ENCODE measurements at places on chromosomes 13 and 19.

GRCh38 chr19:32843716-32844245 lies 25.8 kb downstream of the SLC7A9 start:
- DNase-seq, result no peak

GRCh38 chr13:59458908-59459579 lies 704.7 kb downstream of the DIAPH3 start:
- DNase-seq, result peak; percentile 25

GRCh38 chr19:34487651-34488051 lies 6.1 kb downstream of the WTIP start:
- DNase-seq, result no peak

DNA sequence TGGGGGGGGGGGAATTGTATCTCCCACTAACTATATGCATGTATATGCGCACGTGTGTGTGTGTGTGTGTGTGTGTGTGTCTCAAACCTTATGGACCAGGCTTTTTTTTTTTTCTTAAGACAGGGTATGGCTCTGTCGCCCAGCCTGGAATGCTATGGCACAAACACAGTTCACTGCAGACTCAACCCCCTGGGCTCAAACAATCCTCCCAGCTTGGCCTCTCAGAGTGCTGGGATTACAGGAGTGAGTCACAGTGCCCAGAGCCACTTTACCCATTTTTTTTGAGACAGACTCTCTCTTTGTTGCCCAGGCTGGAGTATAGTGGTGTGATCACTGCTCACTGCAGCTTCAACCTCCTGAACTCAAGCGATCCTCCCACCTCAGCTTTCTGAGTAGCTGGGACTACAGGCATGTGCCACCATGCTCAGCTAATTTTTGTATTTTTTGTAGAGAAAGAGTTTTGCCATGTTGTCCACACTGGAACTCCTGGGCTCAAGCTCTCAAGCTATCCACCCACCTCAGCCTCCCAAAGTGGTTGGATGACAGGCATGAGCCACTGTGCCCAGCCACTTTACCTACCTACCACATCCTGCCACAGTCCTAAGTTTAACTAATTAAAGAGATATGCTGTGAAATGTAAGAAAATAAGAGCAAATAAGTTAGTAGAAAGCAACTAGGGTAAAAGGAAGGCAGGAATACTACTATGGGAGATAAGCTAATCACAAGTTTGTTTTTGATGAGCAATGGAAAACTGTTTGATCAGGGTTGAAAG lies 2.4 kb downstream of the ZMYM5 start:
- no peak for DNase-seq

- no peak for DNase-seq
Observed at GRCh38 chr19:38977445-38978325, 2.1 kb upstream of the FBXO17 start.

DNA sequence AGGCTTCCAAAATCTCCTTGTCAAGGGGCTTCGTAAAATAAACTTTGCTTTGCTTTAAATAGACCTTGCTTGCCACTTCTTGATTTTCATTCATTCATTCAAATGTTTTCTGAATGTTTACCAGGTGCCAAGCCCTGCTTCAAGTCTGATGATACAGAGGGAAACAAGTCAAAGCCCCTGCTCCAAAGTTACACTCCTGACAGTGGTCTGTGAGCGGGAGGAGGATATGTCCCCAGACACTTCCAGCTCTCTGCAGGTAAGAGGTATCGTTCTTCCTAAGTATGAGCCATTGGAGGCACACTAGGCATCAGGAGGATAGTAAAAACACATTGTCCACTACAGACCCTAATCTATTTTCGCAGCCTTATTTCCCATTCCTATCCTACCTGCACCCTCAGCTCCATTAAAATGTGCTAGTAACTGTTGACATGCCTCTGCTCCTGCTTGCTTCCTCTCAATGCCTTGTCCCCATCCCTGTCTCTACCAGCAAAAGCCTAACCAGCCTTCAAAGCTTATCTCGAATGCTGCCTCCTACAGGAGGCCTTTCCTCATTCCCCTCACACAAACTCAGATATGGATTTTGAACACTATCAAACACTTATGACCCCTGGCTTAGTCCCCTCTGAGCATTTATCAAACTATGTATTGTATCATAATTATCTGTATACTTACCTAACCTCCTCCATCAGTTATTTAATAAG lies 6.2 kb upstream of the WBP4 start:
- DNase-seq, result no peak

- no peak for DNase-seq
Observed at GRCh38 chr19:49167857-49168409, 10.3 kb downstream of the TRPM4 start.

DNA sequence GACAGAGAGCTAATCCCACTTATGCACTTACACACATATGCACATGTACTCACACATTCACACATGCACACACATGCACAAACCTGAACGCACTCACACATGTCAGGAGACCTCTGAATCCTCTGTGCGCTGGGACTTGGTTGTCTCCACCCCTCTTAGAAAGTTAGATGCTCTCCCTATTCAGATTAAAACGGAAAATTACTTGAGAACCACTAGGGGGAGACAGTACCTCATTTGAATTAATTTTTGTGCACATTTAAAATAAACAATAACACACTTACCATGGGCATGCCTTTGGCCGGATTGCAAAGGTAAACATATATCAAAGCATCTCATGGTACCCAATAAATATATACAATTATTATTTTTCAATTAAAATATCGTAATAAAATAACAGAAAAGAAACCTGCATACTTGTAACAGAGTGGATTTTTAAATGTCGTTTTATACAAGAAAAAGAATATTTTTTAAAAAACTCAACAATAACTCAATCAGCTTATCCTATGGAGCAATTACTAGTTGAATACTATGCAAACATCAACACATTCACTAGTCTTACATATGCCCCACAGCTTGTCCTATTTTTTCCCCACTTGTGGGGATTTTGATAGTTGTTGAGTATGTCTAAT lies 9.5 kb upstream of the LILRB4 start:
- no peak for DNase-seq

DNA sequence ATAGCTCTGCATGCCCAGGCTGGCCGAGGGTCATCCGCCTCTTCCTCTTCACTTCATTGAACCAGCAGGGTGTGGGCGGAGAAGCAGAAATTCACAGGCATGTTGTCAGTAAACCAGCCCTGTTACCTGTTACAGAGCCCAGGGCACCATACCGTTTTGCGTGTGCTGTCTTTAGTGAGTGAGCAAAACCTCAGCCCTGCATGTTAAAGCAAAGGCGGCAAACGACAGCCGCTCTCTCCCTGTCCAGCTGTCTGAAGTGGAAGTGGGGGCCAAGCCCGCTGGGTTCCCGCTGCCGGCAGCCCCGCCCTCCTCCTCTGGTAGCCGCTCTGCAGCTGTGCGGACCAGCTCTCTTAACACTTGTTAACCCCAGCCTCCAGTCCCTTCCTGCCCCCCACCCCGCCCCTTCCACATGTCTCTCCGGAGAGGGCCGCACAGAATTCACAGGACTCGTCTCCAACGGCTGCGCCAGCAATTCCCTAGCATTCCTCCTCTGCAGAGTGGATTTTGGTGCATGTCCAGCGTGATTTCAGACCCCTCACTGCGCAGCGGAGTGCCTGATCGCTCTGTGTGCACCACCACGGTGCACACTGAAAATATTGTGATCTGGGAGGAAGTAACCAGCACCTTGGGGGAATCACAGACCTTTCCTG lies 12.7 kb downstream of the KLHL26 start:
- peak; percentile 91 for DNase-seq

- DNase-seq, result no peak
Observed at GRCh38 chr13:94028650-94029049, 450.8 kb downstream of the DCT start.

- DNase-seq, result no peak
Observed at GRCh38 chr13:28849441-28849840, 29.3 kb downstream of the MTUS2 start.

DNA sequence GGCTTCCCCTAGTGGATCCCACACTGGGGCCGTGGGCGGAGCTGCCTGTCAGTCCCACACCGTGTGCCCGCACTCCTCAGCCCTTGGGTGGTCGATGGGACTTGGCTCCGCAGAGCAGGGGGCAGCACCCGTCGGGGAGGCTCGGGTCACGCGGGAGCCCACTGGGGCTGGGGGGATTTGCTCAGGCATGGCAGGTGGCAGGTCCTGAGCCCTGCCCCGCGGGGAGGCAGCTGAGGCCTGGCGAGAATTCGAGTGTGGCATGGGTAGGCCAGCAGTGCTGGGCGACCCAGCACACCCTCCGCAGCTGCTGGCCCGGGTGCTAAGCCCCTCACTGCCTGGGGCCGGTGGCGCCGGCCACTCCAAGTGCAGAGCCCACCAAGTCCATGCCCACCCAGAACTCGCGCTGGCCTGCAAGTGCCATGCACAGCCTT lies 481.7 kb upstream of the PRR20A start:
- no peak for DNase-seq

- peak; percentile 75 for DNase-seq
Observed at GRCh38 chr19:4139614-4140236, 13.7 kb upstream of the CREB3L3 start.

GRCh38 chr19:12924621-12925310 lies 5.7 kb upstream of the SYCE2 start:
- DNase-seq, result no peak

- no peak for DNase-seq
Observed at GRCh38 chr13:32993145-32993544, 23.1 kb upstream of the KL start.
